ENCODE measurements at places on chromosomes 11 and 22. TPM values are rescaled to one million over a fixed set of nuclear protein-coding genes. Genes with fewer than 3 reads are reported as not detected.

The OR52H1 gene
- not detected for total RNA-seq

The HORMAD2 gene
- total RNA-seq: not detected

The P4HA3 gene
- total RNA-seq: 6.1 TPM

The GNG3 gene
- total RNA-seq: not detected

The FIBIN gene
- total RNA-seq: 45.4 TPM

The HEPACAM gene
- not detected for total RNA-seq

The ANKK1 gene
- total RNA-seq: not detected

The OR5B21 gene
- not detected for total RNA-seq
